ENCODE measurements at places on chromosomes 16 and 17.

DNA sequence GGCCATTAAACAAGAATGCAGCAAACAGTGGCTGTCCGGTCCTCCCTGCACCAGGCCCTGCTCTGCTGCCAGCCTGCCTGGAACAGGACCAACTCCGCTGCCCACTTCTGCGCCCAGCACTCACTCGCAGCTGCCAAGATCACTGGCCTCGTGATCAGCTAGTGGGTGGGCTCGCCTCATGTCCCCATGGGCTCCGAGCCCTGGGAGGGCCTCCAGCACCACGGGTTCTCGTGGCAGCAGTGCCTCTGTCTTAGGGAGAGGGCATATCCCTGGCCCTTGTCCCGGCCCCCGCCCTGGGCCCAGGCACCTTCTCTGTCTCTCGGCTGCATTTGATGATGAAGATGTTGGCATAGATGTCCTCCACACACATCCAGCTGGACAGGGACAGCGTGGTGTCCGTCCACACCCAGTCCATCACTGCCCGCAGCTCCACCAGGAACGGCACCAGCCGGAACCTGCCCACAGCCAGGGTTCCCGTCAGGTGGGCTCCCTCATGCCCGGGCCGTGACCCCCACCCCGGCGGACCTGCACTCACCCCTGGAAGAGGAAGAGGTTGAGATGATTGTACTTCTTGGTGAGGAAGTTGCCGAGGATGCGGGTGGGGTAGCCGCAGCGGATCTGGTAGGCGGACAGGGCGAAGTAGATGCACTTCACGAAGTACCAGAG is 13.1 kb downstream of the CTU2 start:
- DNase-seq, result no peak

DNA sequence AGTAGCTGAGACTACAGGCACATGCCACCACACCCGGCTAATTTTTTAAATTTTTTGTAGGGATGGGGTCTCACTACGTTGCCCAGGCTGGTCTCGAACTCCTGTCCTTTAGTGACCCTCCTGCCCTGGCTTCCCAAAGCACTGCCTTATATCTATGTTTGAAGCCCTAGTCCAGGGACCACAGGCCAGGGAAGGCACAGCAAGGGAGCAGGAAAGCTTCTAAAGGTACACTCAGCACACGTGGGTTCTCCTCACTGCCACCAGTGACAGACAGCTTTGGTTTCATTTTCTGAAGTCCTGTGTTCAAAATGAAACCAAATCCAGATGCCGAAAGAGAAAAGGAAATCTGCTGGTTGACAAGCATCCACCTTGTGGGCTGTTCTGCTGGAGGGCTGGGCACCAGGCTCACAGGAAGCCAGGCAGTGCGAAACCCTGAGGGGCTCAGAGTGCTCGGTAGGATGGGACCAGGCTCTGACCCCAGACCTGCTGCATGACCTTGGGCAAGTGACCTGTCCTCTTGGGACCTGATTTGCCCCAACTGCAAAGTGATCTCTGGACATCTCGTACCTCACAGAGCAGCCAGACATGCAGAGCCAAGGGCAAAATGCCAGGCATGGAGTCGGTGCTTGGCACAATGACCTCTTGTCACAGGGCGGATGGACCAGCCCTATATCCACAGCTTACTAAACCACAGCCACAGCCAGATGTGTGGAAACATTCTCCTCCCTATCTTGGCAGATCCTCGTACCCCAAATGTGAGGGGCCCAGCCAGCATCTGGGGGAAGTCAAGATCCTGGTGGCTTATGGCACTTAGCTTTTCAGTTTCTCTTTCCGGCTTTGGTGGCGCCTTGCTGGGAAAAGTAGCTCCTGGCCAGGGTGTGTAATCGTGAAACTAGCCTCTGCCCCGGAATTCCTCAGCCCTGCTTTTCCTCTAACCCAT is 2.8 kb upstream of the SOCS1 start:
- DNase-seq, result peak; percentile 68

DNA sequence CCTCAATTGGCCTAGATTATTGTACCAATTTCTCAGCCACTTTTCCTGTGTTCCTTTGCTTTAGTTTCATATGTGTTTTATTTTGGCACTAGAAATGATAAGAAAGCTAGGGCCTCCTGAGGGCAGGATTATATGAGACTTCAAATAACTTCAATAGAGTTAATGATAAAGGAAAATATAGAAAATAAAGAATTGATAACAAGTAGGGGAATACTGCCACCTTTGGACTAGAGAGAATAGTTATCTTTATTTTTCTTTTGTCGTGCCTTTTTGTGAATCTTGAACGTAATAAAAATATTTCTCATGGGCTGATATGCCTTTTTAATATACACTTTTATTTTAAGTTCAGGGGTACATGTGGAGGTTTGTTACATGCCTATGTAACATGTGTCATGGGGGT is 29.3 kb upstream of the RBL2 start:
- DNase-seq, result no peak

DNA sequence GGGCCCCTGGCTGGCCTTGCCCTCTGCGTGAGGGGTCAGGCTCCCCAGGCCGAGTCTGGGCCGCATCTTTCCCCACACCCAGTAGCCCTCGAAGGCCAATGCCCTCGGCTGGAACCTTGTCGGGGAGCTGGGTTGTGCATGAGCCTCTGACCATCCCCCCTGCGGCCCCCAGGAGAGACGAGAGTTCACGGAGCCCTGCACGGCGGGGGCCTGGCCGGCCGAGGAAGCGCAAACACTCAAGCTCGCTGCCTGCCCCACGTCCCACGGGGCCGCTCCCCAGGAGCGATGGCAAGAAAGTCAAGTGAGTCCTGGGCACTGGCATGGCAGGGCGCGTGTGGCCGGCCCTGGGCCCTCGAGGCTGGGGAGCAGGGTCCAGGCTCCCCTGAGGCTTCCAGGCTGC is 57.3 kb downstream of the BAHCC1 start:
- no peak for DNase-seq

DNA sequence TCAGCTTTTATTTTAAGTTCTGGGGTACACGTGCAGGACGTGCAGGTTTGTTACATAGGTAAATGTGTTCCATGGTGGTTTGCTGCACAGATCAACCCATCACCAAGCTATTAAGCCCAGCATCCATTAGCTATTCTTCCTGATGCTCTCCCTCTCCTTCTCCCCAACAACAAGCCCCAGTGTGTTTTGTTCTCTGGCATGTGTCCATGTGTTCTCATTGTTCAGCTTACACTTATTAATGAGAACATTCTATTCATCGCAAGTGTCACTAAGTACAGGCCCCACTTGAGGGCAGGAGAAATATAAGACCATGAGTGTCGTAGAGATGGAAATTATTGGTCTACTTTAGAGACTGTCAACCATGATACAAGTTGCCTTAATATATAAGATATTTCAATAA is 615.1 kb downstream of the CDH8 start:
- DNase-seq, result no peak

DNA sequence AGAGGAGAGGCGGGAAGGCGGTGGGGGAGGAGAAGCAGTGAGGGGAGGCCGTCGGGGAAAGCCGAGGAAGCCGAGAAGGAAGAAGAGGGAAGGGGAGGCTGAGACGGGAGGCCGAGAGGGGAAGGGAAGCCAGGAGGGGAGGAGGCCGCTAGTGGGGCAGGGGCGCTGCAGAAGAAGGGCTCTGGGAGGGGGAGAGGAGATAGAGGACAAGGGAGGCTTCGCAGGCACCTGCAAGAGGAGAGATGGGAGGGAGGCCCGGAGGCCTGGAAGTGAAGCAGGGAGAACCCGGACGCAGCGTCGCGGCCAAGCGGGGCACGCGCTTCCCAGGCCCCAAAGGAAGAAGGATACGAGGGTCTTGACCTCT is 2.3 kb downstream of the C17orf58 start:
- DNase-seq, result no peak

- DNase-seq, result no peak
Measured at GRCh38 chr17:66373944-66374817, 71.8 kb downstream of the PRKCA start.

DNA sequence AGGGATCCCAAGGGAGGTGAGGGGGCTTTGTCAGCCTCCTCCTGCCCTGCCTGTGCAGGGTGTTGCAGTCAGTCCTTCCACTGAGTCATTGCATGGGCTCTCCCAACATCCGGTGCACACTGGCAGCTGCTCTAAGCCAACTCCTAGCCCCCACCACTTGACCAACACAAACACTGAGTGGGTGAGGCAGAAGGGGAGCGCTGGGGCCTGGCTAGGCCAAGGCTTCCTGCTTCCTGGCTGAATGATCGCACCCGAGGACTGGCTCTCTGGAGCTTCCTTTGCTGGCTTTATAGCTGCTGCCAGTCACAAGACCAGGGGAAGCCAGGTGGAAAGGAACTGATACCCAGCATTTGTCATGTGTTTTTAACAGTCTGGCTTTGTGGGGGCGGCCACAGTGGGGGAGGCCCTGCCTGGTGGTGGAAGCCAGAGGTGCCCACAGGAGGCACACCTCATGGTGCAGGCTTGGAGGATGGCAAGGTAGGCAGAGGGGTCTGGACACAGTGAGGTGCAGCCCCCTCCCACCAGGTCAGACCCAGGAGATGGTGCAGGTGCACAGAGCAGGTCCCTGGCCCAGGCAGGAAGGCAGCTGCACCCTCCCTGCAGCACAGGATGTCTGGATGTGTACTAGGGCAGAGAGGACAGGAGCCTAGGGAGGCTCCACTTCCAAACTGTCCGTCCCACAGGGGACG is 6.8 kb downstream of the MPG start:
- DNase-seq, result peak; percentile 65

Data from GM12878 (cell line).